ENCODE measurements at places on chromosomes 7 and 10. TPM values are rescaled to one million over a fixed set of nuclear protein-coding genes. Genes with fewer than 3 reads are reported as not detected.

SH2D4B gene
- not detected for total RNA-seq

GOLGA7B gene
- total RNA-seq: 0.05 TPM

PAPOLB gene
- not detected for total RNA-seq

ACSM6 gene
- total RNA-seq: not detected

TMEM213 gene
- total RNA-seq: not detected

LRIT1 gene
- not detected for total RNA-seq

TRIM74 gene
- not detected for total RNA-seq

UNCX gene
- not detected for total RNA-seq

Measured in mammary microvascular endothelial cell (primary cell).